ENCODE measurements at places on chromosomes 4 and X.
A peak's percentile ranks its signal among the peaks of the same experiment; 100 is the strongest.

DNA sequence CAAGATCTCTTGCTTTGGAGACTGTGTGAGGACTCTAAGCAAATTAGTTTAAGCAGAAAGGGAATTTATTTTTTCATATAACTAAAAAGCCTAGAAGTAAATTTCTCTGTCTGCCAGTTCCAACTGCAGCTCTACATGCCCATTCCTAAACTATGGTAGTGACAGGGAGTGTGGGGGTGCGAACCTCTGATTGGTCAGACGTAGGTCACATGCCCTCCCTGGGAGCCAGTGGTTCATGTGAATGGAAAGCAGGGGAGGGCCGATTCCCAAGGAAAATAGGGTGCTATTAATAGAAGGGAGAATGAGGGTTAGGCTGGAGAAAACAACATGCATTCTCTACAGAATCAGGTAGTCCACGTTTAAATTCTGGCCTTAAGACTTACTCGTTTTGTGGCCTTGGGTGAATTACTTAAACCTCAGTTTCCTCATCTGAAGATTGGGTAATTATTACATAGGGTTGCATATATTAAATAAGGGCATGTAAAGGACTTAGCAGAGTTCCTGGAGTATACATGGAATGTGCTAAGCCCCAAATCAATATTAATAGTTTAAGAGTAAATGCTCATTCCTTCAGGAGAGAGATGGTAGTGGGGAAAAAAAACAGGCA lies 7.2 kb downstream of the RAB33B start:
- peaks cover 40% of the 10 kb centered on the region for H3K4me1 ChIP-seq
- no peak for DNase-seq
- no peak overlapping the region for H3K27ac ChIP-seq
- H3K4me3 ChIP-seq = no peak overlapping the region
- H3K27me3 ChIP-seq = no peaks in the 10 kb centered on the region
- no peaks in the 10 kb centered on the region for H3K36me3 ChIP-seq

- peaks cover 17% of the 10 kb centered on the region for H3K4me1 ChIP-seq
- no peaks in the 10 kb centered on the region for H3K36me3 ChIP-seq
- peaks cover 6% of the 10 kb centered on the region for H3K27me3 ChIP-seq
- no peak overlapping the region for H3K27ac ChIP-seq
Measured at GRCh38 chr4:38805530-38806145, 1.0 kb upstream of the TLR1 start.

DNA sequence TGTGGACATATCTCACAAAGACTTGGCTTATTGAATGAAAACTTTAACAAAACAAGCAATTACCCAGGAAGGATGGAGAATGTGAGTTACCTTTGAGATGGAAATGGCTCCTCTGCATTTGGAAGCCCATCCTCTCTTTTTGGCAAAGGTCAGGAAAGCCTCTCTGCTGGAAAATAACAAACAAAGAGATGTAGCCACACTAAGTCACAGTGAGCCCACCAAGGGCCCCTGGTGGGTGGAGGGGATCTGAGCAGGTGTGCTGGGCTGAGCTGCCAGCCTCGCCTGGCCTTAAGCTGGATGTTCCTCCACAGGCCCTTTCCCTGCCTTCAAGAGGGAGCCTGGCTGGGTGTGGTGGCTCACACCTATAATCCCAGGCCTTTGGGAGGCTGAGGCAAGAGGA lies 269.2 kb downstream of the HNRNPD start:
- H3K4me3 ChIP-seq = no peak overlapping the region
- no peaks in the 10 kb centered on the region for H3K4me1 ChIP-seq
- DNase-seq = no peak
- H3K27me3 ChIP-seq = no peaks in the 10 kb centered on the region

DNA sequence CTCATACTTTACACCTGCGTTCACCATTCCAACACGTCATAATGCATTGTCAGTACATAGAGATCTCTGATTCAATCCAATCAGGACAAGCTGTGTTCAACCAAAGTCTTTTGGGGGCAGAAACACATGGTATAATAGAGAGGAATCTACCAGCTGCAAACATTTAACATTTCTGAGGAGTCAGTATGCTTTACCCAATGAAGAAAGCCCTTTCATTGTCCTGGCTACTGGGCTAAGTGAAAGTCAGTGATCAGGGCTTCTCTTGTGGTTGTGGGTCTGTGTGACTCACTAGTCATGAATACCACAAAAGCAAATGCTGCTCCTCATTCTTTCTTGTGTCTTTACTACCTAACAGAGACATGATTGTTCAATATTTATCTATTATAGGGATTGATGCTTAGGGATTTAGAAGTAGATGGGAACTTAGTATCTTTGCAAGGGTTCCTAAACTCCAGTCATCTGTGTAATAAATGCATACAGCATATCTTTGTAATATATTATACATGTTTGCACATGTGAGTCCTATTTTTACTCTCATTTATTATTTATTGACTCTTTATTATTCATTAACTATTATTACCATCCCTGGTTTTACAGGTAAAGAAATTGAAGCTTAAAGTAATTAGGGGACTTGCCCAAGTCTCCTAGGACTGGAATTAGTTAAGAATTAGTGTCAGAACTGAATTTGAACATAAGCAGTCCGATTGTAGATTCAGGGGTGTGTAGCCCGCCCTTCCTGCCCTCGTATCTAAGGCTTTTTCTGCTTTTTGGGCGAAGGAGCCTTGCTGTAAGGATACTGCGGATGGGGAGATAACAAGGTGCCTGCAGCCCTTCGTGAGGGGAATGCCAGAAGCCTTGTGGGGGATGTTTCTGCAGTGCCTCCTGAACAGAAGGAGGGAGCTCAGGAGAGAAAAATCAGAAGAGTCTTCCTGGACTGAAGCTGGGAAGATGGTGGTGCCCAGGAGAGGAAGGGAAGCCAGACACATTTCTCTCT lies 353.1 kb upstream of the BOD1L1 start:
- DNase-seq = peak; percentile 94
- peak overlapping the region; percentile 14 for H3K27ac ChIP-seq
- H3K27me3 ChIP-seq = peaks cover 8% of the 10 kb centered on the region

- H3K27me3 ChIP-seq = no peaks in the 10 kb centered on the region
- no peak overlapping the region for H3K4me3 ChIP-seq
- peaks cover 13% of the 10 kb centered on the region for H3K4me1 ChIP-seq
- DNase-seq = no peak
- H3K36me3 ChIP-seq = no peaks in the 10 kb centered on the region
- no peak overlapping the region for H3K27ac ChIP-seq
Measured at GRCh38 chr4:135497563-135498152, 1296.1 kb upstream of the PABPC4L start.

GRCh38 chr4:147539959-147540358 lies 59.1 kb downstream of the EDNRA start:
- H3K4me3 ChIP-seq = no peak overlapping the region
- H3K27me3 ChIP-seq = no peaks in the 10 kb centered on the region
- peaks cover 20% of the 10 kb centered on the region for H3K4me1 ChIP-seq
- no peak for DNase-seq
- H3K36me3 ChIP-seq = no peaks in the 10 kb centered on the region

DNA sequence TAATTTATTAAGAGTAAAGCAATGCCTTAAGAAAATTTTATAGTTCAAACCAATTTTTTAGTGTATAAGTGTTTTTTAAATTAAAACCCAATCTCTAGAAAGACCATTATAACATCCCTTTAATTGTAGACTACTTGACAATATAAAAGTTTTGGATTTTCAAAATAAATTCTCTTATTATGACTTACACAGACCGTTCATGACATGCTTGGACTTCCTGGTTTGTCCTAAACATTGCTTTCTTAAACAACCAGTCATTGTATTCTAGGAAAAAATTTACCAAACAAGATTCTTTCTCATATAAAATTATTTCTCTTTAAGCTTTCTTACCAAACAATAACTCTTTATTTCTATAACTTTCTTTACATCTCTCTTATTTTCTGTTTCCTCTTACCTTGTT lies 49.0 kb upstream of the CXorf51A start:
- no peak for DNase-seq
- no peak overlapping the region for H3K4me3 ChIP-seq
- no peak overlapping the region for H3K27ac ChIP-seq
- H3K27me3 ChIP-seq = no peaks in the 10 kb centered on the region
- no peaks in the 10 kb centered on the region for H3K4me1 ChIP-seq

- H3K4me1 ChIP-seq = peaks cover 37% of the 10 kb centered on the region
- no peak overlapping the region for H3K4me3 ChIP-seq
- peaks cover 1% of the 10 kb centered on the region for H3K27me3 ChIP-seq
- DNase-seq = no peak
- no peak overlapping the region for H3K27ac ChIP-seq
Measured at GRCh38 chr4:182370491-182370890, 127.3 kb downstream of the TENM3 start.

GRCh38 chr4:6561706-6562371 lies 13.2 kb upstream of the MAN2B2 start:
- H3K4me3 ChIP-seq = no peak overlapping the region
- H3K36me3 ChIP-seq = peaks cover 7% of the 10 kb centered on the region
- no peak overlapping the region for H3K27ac ChIP-seq
- no peak for DNase-seq
- peaks cover 19% of the 10 kb centered on the region for H3K4me1 ChIP-seq

DNA sequence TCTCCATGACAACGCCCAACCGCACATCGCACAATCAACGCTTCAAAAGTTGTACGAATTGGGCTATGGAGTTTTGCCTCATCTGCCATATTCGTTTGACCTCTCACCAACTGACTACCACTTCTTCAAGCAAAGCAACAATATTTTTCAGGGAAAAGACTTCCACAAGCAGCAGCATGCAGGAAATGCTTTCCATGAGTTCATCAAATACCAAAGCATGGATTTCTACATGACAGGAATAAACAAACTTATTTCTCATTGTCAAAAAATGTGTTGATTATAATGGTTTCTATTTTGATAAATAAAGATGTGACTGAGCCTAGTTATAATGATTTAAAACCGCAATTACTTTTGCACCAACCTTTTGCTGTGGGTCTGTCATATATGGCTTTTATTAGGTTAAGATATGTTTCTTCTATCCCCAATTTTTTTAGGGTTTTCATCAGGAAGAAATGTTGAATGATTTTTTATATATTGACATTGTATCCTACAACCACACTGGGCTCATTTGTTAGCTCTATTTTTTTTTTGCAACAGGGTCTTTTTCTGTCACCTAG lies 138.4 kb downstream of the PWWP3B start:
- no peak for DNase-seq
- H3K27me3 ChIP-seq = no peaks in the 10 kb centered on the region
- H3K4me3 ChIP-seq = no peak overlapping the region
- H3K27ac ChIP-seq = no peak overlapping the region
- H3K4me1 ChIP-seq = no peaks in the 10 kb centered on the region

DNA sequence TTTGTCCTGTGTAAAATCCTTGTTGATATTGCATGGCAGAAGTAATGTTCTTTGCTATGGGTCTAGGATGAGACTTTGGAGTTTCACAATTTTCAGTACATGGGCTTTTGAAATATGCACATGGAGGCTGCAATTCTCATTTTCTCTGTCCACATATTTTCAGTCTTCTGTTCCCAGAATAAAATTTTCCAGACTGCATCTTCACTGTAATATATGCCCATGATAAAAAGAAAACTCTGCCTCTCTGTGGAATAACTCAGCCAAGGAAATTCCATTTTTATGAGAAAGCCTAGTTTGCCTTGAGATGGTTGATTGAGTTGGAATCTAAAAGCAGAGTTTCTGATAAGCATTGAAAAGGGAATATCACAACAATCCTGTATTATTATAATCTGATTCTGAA lies 601.4 kb upstream of the AADAT start:
- H3K4me1 ChIP-seq = no peaks in the 10 kb centered on the region
- no peak overlapping the region for H3K4me3 ChIP-seq
- no peak overlapping the region for H3K27ac ChIP-seq

- no peaks in the 10 kb centered on the region for H3K36me3 ChIP-seq
- no peak overlapping the region for H3K27ac ChIP-seq
Measured at GRCh38 chrX:20530406-20530921, 263.8 kb upstream of the RPS6KA3 start.

GRCh38 chr4:13547485-13548041 lies 3.3 kb upstream of the NKX3-2 start:
- H3K4me3 ChIP-seq = no peak overlapping the region
- DNase-seq = no peak
- H3K27ac ChIP-seq = no peak overlapping the region
- H3K4me1 ChIP-seq = peaks cover 29% of the 10 kb centered on the region

DNA sequence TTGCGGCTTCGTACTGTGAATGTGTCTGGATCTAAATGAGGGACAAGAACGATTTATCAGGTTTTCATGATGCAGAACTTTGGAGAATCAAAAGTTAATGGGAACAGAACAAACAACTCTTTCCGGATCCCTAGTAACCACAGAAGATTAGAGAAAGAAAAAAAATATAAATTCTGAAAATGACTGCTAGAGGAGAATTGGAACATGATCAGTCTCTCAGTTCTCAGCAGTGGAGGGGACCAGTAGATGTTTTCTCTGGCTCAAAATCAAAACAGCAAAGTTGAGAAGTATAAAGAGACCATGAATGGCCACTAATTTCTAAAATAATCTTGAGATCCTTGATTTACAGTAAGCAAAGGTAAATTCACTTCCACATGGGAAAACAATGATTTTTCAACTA lies 38.1 kb upstream of the GK2 start:
- H3K27me3 ChIP-seq = no peaks in the 10 kb centered on the region
- H3K4me1 ChIP-seq = no peaks in the 10 kb centered on the region
- H3K4me3 ChIP-seq = no peak overlapping the region

GRCh38 chr4:177667687-177668086 lies 225.4 kb upstream of the AGA start:
- no peaks in the 10 kb centered on the region for H3K4me1 ChIP-seq
- 0 out of 2 replicates have a peak, but pooled peaks cover 2% of the 10 kb centered on the region for H3K36me3 ChIP-seq
- no peak overlapping the region for H3K4me3 ChIP-seq
- no peak for DNase-seq
- H3K27me3 ChIP-seq = peaks cover 11% of the 10 kb centered on the region
- no peak overlapping the region for H3K27ac ChIP-seq

- no peaks in the 10 kb centered on the region for H3K27me3 ChIP-seq
- DNase-seq = no peak
- no peak overlapping the region for H3K27ac ChIP-seq
- no peaks in the 10 kb centered on the region for H3K4me1 ChIP-seq
Measured at GRCh38 chr4:14249226-14249625, 621.7 kb upstream of the BOD1L1 start.

GRCh38 chrX:38627683-38628082 lies 66.3 kb downstream of the TSPAN7 start:
- H3K4me1 ChIP-seq = no peaks in the 10 kb centered on the region
- DNase-seq = peak; percentile 2
- no peak overlapping the region for H3K4me3 ChIP-seq
- no peak overlapping the region for H3K27ac ChIP-seq
- peaks cover 3% of the 10 kb centered on the region for H3K27me3 ChIP-seq

- no peak for DNase-seq
- H3K36me3 ChIP-seq = peaks cover 18% of the 10 kb centered on the region
- H3K4me1 ChIP-seq = peaks cover 20% of the 10 kb centered on the region
- 0 out of 2 replicates have a peak, but pooled peaks cover 1% of the 10 kb centered on the region for H3K27me3 ChIP-seq
- no peak overlapping the region for H3K4me3 ChIP-seq
- no peak overlapping the region for H3K27ac ChIP-seq
Measured at GRCh38 chr4:18999595-18999994, 978.0 kb upstream of the LCORL start.

DNA sequence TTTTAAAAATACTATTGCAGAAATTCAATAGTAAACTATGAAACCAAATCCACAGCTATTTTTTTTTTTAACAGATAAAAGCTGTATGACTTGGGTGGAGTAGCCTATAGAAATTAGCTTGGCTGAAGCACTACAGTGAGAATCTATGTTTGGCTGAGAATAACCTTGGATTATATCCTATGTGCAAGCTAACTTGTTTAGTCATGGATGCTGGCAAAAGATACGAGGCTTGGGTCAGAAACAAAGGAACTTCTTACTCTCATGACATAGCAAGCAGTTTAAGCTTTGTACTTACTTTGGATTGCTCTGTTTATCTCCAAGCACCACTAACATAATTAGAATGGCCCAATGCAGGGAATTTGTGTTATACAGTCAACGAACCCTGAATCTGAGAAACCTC lies 119.2 kb upstream of the GRID2 start:
- DNase-seq = no peak
- H3K27me3 ChIP-seq = no peaks in the 10 kb centered on the region
- H3K4me1 ChIP-seq = no peaks in the 10 kb centered on the region
- no peak overlapping the region for H3K4me3 ChIP-seq
